Hematopoietic multipotent progenitor cell (in vitro differentiated cells): ENCODE measurements at places on chromosomes 2 and 18.

DNA sequence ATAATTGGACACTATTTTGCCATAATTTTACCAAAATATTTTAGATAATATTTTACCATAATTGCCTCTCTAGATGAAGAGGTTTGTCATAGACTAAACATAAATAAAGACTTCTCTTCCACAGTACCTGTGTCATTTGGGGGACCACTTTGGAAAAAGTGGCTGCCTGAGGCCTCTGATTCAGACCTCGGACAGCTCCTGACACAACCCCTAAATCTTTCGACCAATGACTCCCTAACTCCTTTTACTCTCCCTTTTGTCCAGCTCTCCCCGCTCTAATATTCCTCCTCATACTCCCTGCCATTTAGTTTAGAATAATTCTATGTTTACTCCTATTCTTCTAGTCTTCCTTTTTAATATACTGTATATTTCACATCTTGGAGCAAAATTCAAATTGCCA is 36.0 kb upstream of the UBE2E3 start:
- DNase-seq: no peak

DNA sequence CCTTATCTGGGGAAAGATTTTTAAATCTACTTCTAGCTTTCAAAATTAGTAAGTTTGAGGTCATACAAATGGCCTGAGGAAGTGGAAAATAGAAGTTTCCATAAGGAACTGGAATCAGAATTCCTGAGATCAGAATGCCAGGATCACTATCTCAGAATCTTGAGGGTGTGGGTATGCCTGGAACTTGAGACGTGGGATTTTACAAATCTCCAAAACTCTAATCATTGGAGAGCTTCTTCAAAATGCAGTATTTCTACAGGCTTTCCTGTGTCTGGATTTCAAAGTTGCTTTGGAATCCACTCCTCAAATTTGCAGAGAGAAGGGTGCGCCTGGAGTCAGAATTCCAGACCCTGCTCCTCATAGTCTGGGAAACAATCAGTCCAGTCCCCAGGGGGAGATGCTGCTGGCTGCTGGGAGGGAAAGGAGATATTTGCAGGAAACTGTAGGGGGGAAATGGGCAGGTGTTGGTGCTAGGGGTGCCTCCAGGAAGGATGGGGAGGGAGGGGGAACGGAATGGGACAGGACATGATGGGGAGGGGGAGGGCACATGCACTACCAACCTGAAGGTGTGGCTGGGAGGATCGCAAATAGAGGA is 31.0 kb upstream of the CATIP start:
- no peak for DNase-seq

- DNase-seq: no peak
Observed at GRCh38 chr2:239394346-239394945, 6.4 kb downstream of the HDAC4 start.

GRCh38 chr2:144114760-144115159 is 405.2 kb downstream of the ZEB2 start:
- DNase-seq: no peak

DNA sequence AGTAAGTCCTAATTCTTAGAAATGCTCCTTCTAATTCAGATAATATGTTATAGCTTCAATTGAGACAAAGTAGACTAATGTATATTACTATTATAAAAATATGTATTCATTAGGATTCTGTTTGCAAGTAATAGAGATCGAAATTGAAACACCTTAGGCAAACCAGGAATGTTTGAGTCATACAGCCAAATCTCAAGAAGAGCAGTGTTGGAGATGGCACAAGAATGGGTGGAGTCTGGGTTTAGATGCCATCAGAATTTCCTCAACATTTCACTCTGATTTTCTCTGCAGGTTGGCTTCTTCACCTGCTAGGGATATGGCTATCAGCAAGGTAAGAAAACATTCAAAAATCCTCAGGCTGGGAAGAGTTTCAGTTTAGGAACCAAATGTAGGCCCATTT is 405.4 kb downstream of the CCDC85A start:
- no peak for DNase-seq

GRCh38 chr18:34976534-34976898 is 64.7 kb upstream of the MAPRE2 start:
- no peak for DNase-seq

DNA sequence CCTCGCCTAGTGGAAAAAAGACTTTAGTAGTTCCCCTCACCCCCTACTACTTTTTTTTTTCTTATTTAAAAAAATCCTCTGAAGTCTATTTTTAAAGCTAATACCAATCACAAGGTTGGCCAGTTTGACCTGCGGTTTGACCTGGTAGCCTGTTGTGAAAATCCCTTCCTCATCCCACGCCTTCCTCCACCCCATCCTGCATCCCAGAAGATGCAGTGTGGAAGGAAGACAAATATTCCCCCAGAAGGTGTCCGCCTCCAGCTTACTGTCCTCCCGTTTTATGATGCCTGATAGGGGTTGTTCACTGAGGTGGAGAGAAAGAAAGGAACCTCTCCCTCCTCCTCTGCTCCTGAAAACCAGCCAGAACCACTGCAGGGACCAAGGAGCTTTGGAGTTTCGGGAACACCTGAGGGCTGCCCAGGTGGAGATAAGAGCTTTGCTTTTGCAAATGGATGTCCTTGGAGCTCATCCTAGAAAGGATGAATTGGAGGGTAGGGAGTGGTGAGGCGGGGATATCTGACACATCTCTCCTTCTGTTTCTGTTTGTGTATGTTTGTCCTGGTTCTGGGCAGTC is 909 bp downstream of the ATP6V1C2 start:
- DNase-seq: no peak
